ENCODE measurements at places on chromosomes 7 and 10.

GRCh38 chr7:127794136-127794535 lies 142.1 kb downstream of the SND1 start:
- DNase-seq = no peak

DNA sequence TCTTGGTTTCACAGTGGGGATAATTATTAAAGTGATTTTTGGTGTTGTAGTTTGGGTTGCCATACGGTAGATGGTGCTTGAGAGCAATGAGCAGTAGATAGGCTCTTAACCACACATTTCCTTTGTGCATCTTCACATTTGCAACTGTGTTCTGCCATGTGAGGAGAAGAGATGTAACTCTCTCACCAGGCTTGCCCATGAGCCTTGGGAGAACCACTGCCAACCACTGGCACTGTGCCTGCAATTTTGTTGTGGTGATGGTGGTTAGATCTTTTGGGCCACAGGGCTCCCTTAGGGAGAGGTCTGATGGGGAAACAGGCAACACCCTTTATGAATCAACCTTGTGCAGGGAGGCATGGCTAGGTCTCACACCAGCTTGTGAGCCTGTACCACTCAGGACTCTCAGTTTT lies 204.3 kb downstream of the CCDC7 start:
- DNase-seq = no peak

DNA sequence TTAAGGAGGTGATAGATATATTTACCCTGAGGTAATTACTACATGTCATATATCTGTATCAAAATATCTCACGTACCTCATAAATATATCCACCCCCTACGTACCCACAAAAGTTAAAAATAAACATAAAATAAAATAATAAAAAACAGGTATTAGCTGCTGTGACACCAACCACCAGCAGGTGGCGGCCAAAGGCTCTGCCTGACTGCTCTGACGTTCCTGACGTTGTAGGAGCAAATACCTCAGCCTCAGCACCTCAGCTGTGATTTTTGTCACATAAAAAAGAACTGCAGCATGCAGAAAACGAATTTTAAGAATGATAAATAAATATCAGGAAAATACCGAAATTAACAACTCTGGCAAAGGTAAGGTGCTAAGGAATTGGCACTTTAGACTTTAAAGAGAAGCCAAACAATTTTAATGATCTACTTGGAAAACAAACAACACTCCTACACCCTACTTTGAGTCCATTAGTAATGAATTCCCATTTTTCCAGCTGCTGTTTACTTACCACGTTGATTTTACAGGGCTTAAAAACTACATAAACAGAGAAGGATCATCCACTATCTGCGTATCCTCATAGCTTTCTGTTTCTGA lies 125.4 kb upstream of the TARP start:
- no peak for DNase-seq

GRCh38 chr10:7906128-7906527 lies 87.8 kb downstream of the TAF3 start:
- no peak for DNase-seq

GRCh38 chr10:26792758-26793495 lies 67.8 kb downstream of the ABI1 start:
- DNase-seq = no peak

DNA sequence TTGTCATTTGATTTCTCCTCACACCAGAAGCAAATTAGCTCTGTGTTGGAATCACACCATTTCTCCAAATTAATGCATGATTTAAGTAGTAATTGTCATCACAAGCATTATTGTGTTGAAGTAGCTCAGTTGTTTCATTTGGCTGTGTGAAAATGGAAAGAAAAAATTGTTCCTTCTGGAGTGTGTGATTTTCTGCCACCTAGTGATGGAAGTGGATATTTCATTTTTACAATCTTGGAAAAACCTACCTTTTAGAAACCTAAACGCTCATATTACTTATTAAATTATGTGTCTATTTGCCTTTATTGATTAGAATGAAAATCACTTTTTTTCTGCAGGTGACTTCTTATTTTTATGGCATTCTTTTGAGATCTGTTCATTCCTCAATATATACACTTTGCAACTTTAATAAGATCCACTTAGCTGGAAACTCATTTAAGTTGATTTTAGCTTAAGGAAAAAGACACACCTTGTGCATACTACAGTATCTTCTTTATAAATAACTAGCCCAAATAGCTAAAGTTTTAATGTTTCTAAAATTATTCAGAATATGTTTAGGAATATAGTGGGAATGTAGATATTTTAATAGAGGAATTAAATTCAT lies 50.0 kb downstream of the SRI start:
- DNase-seq = no peak

DNA sequence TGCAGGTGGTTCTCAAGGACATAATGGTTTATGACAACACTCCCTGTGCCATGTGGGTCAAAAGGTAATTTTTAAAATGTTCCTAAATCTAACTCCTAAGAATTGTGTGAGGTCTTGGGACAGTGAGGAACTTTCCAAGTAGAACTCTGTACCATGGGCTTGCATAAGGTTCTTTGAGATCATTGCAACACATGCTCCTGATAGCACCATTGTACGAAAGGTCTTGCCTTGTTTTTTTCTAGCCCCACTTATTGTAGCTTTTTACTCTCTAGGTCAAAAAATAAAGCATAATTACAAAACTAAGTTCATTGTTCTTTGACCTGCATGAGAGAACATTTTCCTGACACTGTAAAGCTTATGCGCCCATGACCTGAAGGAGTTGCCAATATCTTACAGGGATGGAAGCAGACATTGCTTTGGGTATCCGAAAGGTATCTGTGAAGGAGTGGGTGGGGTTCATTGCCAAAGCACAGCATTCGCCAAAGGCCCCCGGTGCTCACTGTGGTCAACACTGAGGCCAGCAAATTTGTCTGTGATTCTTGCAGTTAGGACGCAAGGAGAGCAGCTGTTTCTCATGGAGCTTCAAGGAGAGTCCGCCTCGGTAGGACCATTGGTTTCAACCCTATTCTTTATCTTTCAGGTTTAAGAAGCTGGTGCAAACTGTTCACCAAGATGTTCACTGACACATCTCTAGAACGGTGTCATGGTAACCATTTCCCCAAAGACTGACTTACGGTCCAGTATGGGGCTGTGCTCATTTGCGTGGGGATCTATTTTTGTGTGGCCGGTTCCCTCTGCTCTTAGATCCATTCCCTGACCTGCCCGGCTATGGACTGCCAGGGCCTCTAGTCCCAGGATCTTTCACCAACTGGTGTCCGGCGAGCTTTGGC lies 7.6 kb upstream of the PRKAG2 start:
- no peak for DNase-seq

GRCh38 chr10:103816431-103816830 lies 38.9 kb downstream of the SH3PXD2A start:
- DNase-seq = no peak

- DNase-seq = no peak
Observed at GRCh38 chr7:47427051-47427643, 154.8 kb downstream of the TNS3 start.

- no peak for DNase-seq
Observed at GRCh38 chr7:121832347-121832746, 40.6 kb upstream of the PTPRZ1 start.

- no peak for DNase-seq
Observed at GRCh38 chr7:37853468-37853867, 5.1 kb downstream of the NME8 start.

DNA sequence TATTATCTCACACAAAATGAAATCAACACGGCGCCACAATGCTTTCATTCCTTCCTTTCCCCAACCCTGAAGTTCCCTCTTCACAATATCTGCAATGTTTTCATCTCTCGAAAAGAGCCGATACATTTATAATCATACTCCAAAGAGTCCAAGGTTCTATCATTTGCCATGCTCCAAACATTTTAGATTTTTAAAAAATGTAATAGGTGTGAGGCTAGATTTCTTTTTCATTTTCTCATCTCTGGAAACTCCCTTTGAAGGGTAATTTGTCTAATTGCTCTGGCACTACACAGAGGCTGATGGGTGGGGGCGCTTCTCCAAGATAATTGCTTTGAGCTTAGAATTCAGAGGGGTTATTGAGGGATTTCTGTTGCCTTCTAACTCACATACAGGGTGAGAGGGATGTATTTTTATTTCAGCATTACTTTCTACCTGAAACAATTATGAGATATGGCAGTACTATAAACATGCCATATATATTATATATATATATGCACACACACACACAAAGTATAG lies 4.9 kb downstream of the DLX5 start:
- no peak for DNase-seq

DNA sequence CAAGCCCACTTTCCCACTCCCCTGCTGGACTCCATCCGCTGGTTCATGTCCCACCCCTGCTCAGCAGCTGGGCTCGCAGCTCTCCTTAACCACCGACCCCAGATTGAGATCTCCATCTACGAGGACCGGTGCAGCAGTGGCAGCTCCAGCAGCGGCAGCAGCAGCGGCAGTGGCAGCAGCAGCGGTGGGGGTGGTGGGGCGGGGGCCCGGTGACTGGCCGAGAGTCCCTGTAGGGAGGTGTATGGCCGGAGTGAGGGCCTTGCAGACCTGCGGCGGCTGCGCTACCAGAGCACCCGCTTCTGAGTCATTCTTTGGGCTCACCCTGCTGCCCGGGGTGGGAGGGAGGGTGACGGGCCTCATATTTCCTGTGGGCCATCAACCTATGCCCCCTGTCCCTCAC lies 15.8 kb downstream of the GOLGA7B start:
- no peak for DNase-seq

GRCh38 chr7:37481722-37482288 lies 33.1 kb upstream of the ELMO1 start:
- DNase-seq = no peak

- DNase-seq = no peak
Observed at GRCh38 chr10:43415544-43415943, 6.6 kb upstream of the HNRNPF start.

DNA sequence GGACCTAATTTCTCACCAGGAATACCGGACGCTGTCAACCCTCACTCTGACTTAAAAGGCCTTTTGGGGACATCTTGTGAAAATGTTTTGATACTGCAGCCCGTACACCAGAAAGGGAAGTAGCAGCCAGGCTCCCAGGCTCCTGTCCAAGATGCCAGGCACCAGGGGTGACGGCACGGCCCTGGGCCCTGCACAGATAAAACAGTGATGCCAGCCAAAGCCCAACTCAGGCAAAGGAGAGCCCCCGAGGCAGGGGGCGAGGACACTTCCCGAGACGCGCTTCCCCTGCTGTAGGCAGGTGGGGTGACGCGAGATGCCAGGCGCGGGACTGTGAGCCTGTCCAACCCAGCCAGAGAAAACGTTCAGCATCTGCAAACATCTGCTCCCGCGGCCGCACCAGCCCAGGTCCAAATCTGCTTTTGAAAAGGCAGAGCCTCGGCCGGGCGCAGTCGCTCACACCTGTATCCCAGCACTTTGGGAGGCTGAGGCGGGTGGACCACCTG lies 15.7 kb downstream of the ZFAND2A start:
- no peak for DNase-seq

DNA sequence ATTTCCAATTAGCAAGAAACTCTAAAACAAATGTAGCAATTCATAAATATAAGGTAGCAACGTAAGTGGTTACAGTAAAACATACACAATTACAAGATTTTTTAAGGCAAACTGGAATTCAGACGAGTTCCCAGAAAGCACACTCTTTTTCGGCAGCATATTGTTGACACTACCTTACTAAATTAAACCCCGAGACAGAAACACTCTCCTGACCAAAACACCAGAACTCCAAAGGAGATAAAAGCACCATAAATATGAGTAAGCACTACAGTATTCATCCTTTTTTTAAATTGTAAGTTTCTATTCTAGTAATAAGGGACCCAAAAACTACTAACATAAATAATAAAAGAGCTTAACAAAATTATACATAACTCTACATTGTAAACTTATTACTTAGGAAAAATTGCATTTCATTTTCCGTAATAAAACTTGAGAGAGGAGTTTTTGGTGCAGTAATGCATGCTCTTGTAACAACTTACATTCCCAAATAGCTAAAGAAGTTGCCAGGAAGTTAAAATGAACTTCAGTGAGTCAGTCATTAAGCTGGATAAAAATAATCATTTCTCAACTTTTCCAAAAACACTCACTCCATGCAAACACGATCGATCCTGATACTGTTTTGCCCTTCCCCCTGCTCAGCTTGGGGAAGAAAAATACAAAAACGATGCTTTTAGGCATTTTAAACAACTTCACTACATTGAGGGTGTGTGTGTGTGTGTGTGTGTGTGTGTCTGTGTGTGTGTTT lies 2.0 kb downstream of the PIP4K2A start:
- no peak for DNase-seq

DNA sequence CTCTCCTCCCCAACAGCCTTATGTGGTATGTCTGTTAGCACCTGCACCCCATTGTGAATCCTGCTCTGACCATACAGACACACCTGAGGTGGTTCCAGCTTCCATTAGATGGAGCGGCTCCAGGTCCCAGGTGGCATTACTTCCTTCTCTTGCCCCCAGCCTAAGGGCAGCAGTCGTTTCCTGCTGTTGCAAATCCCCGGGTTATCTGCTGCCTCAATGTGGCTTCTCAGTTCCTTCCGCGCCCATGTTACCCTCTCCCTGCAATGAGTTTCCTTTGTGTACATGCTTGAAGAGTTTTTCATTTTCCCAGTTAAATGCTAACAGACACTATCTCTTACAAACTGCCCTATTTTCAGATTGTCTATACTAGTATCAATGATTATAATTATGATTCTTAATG lies 62.8 kb upstream of the PRKCQ start:
- DNase-seq = no peak

DNA sequence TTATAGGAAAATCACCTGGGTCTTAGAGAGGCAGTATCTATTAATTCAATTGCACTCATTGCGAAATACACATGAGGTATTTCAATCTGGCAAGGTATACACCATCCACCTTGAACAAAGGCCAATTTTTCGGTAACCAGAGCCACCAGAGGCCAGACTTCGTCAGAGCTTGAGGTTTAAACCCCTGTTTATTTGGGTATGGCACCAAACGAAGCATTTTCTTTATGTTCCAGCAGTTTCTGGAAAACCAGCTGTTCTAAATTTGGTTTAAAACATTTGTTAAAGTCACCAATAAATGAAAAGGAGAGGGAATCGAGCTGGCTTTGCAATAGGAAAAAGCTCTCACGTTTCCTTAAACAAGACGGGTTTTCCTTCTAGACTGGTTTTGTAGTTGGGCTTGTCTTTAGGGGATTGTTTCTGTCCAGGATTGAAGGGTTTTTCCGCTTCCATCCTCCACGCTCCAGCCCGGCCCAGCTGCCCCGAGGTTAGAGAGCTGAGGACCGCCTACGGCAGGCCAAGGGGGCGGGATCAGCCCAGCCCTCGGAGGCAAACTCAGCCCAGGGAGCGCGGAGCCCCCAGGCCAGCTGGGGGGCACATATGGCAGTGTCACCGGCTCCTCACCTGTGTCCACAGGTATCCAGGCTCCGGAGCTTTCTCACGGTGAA lies 539.4 kb upstream of the MGMT start:
- no peak for DNase-seq
